Fibroblast of skin of back (primary cell): ENCODE measurements at places on chromosomes 5 and 9.
A peak's percentile ranks its signal among the peaks of the same experiment; 100 is the strongest.

GRCh38 chr5:116612431-116612830 lies 37.8 kb upstream of the SEMA6A start:
- DNase-seq = no peak

- DNase-seq = peak; percentile 84
Measured at GRCh38 chr9:75993434-75993833, 103.0 kb downstream of the PCSK5 start.

GRCh38 chr5:89967771-89968444 lies 441.6 kb downstream of the CETN3 start:
- peak; percentile 76 for DNase-seq

DNA sequence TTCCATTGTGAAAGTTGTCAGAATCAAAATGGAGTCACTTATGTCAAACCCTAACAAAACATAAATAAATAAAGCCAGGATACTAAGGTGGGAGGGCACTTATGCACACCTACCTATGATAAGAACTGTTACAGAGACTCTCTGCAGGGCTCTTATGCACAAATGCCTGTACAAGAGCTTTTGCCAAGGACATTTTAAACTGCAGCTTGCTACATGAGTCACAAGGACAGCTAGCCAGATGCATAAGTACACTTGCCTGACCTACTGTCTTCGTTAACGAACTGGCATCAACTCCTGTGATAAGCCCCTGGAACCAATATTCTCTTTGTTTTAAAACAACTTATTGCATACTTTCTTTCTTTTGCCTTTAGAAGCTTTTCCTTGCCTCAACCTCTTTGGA lies 152.9 kb upstream of the SPEF2 start:
- DNase-seq = no peak

DNA sequence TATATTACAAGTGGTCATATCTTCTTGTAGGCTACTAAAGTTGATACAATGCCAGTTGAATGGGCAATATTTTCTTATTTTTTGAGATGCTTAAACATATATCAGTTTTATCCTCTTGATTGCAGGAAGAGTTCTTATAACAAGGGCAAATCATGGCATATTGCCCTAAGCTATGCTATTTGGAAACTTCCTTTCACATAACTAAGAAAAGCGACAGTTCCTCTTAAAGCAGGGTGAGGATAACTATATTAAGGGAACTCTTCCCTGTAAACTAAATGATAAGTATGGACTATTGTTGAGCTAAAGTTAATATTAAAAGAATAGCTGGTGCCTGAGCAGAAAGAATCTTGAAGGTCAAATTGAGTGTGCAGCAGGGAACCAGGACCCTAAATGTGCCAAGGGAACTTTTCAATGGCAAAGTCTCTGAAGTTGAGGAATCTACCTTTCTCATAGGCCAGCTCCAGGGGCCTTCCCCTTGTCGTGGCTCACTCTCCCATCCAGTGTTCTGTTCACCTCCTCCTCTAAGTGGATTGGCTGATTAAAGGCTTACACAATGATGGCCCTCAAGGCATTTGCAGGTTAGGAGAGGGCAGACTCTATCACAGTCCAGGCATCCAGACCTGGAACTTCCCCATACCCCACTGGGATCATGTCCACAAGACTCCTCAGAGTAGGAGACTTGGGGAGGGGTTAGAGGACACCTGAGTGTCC lies 26.8 kb downstream of the FYB1 start:
- no peak for DNase-seq

GRCh38 chr9:126981218-126981617 lies 66.6 kb downstream of the RALGPS1 start:
- no peak for DNase-seq

GRCh38 chr9:136203408-136204144 lies 1.4 kb downstream of the LHX3 start:
- no peak for DNase-seq

DNA sequence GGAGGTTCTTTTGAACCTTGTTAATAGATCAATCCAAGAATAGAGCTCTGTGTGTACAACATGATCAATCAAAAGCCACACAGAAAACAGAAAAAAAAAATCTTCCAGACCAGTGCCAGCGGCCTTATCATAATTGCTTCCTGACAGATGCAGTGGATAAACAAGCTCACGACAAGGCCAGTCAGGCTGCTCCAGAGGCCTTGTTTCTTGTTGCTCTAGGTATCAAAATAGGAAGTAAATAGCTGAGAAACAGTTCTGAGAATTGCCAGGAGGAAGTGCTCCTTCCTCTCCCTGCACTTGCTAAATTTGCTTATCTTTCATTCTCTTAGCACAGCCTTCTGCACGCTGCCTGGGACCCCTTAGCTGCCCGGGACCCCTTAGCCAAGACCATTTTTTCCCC lies 199.0 kb upstream of the TARS1 start:
- DNase-seq = no peak

DNA sequence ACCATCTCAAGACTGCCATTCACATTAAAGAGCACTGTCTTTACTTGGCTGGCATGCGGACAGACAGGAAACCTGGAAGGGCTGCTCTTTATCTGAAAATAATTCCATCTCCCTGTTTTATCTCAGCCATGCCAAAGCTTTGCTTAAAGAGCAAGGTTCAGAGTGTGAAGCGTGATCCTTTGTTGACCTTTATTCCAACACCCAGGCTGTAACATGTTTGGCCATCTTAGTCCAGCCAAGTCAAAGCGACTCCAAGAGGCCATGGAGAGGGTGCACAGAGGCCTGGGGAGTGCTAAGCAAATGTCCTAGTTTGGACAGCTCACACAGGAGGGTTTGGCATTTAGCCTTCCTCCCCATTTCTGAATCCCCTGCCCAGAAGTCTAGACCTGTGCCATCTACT lies 194.7 kb downstream of the PJA2 start:
- no peak for DNase-seq

- no peak for DNase-seq
Measured at GRCh38 chr5:1438871-1439270, 6.4 kb downstream of the SLC6A3 start.

DNA sequence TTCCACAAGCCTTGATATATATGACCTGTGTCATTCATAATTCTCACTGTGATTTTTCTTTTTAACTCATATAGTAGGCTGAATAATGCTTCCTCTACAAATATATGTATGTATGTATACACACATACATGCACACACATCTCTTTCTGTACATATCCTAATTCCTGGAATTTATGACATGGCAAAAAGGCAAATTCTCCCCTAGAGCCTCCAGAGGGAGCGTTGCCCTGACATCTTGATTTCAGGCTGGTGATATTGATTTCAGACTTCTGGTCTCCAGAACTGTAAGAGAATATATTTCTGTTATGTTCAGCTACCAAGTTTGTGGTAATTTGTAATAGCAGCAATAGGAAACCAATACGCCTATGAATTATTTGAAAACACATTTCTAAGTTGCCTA lies 166.6 kb upstream of the GAS1 start:
- peak; percentile 50 for DNase-seq

DNA sequence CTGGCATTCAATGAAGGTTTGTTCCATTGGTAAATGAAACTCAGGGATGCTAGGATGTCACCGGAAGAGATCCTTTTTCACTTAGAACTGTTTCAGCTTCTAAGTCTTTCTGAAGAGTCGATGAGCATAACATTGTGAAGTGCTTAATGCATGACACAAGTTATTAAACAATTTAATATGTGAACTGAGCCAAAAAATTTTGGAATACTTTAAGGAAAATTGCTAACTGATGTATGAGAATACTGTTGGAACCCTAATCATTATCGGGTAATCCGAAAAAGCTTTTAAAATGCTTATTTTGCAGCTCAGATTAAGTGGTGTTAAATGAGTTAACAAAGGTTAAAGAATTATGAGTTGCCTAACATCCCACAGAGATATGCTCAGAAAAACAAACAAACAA lies 34.9 kb downstream of the DMRT2 start:
- no peak for DNase-seq

DNA sequence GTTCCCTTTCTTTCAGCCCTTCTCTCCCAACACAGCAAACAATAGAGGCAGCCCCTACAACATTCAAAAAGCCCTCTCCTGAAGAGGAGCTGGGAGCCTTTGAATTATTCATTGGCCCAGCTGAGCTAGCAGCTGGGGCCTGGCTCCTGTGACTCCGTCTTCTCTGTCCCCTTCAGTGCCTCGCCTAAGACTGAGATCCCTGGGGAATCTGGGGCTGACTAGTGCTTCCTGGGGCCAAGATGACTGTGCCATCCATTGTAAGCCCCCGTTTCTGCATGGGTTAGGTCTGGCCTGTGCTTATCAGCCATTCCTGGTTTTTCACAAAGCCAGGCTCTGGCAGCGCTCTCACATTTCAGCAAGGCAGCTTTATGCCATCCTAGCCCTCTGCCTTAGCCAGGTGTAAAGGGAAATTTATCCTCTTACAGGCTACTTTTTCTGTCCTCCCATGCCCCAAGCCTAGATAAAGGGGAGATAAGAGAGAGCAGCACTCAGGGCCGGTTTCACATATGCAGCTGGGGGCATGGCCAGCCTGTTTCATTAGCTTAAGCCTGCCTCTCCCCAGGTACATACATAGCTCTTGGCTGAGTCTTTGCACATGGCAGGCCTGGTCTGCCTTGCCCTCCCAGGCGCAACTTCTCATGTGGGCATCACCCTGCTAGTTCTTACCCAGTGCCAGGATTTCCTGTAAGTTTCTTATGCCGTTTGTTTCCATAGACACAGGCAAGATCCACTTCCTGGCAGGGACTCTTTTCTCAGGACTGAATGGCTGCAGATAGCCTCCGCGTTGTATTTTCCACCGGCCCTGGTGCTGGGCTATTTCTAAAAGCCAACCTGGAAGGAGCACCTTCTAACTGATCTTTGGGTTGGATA lies 15.8 kb downstream of the PTPA start:
- peak; percentile 59 for DNase-seq

GRCh38 chr5:32753765-32754164 lies 42.6 kb downstream of the NPR3 start:
- peak; percentile 65 for DNase-seq

DNA sequence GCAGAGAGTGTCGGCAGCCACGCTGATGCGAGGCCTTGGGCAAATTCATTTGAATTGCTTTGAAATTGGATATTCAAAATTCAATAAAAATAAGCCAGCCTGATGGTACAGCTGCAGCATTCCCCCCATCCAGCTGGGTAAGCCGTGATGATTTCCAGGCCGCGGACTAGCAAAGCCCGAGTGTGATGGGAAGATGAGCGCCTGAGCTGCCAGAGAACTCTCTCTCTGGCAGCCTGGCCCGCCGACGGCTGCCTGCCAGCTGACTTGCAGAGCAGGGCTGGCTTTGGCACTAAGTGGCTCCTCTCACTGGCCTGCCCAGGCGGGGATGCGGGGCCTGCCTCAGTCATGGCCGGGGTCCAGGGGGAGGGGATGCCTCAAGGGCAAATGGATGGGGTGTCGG lies 268.3 kb upstream of the WWC1 start:
- DNase-seq = no peak

GRCh38 chr5:61004448-61004847 lies 59.4 kb downstream of the NDUFAF2 start:
- no peak for DNase-seq

DNA sequence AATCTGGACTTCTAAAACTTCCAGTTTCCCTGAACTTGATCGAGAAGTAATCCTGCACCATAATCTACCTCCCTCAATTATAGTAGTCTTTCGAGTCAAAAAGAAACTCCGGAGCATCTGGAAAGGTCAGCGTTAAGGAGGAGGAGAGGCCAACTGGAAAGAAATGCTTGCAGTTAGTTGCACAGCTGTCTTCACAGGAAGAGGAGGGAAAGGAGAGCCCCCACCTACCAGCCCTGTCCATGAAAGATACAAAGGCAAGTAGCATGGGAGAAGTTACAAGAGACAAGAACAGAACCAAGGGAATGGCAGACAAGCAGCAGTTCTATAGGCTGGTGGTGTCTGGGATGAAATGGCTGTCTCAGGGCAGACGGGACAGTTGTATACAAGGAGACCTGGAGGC lies 170.6 kb downstream of the RAB3C start:
- DNase-seq = no peak
